Esophagus squamous epithelium (tissue), 5 donors: ENCODE measurements at places on chromosomes 16 and 17.
A peak's percentile ranks its signal among the peaks of the same experiment; 100 is the strongest.

GRCh38 chr16:61644736-61645135, 391.5 kb downstream of the CDH8 start:
- DNase-seq: no peak

DNA sequence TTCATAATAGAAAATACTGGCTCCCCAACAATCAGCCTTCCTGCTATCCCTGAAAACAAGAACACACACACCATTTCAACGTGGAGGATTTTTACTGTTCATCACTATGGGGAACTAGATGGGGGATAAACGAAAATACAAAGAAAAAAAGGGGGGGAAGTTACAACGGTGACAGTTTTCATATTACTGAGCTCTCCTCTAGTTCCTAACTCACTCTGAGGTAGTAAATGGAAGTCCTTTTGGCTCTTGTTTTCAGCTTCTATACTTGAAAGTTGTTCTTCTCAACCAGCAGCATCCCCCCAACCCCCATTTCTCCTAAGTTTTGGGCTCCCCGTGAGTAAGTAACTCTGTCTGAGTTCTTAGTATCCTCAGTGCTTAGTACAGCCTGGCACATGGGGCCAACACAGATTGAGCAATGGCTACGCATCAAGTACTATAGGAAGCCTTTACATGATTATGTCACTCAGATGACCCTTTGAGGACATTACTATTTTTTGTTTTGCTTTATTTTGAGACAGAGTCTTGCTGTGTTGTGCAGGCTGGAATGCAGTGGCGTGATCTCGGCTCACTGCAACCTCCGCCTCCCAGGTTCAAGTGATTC, 4.2 kb upstream of the CORO7 start:
- no peak for DNase-seq

- DNase-seq: no peak
Measured at GRCh38 chr16:50257876-50258275, 8.5 kb upstream of the ADCY7 start.

DNA sequence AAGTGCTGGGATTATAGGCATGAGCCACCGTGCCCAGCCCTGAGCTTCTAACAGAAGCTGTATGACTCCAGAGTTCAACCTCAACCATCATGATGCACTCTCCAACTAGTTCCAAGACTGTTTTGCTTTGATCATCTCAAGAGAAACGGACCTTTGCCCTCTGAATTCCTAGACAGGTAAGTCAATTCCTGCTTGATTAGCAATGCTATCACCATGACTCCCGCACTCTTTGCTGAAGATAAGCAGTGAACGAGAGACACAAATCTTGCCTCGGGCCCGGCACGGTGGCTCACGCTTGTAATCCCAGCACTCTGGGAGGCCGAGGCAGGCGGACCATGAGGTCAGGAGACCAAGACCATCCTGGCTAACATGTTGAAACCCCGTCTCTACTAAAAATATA, 22.2 kb downstream of the ANKFY1 start:
- no peak for DNase-seq

- DNase-seq: no peak
Measured at GRCh38 chr16:67361038-67361437, 32.3 kb downstream of the TPPP3 start.

DNA sequence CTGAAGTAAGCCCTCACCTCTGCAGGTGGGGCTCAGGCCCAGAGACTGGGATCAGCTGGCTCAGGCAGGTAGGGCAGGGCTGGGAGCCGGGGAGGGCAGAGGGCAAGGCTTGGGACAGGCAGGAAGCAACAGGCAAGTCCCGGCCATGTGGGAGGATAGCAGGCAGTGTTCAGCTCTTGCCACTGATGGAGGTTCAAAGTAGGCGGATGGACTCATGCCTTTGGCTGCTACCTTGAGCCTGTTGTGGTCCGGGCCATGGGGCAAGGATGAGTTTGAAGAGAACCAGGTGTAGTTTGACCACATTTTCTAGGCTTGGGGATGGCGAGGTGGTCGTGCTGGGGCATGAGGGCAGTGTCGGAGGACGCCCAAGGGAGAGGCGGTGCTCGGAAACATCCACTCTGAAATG, 2.7 kb downstream of the PRCD start:
- no peak for DNase-seq

- no peak for DNase-seq
Measured at GRCh38 chr16:1188432-1189189, 35.7 kb downstream of the CACNA1H start.

GRCh38 chr16:28140788-28141618, 70.8 kb downstream of the XPO6 start:
- DNase-seq: no peak

GRCh38 chr17:57662644-57663308, 82.3 kb downstream of the CCDC182 start:
- DNase-seq: peak; percentile 38

DNA sequence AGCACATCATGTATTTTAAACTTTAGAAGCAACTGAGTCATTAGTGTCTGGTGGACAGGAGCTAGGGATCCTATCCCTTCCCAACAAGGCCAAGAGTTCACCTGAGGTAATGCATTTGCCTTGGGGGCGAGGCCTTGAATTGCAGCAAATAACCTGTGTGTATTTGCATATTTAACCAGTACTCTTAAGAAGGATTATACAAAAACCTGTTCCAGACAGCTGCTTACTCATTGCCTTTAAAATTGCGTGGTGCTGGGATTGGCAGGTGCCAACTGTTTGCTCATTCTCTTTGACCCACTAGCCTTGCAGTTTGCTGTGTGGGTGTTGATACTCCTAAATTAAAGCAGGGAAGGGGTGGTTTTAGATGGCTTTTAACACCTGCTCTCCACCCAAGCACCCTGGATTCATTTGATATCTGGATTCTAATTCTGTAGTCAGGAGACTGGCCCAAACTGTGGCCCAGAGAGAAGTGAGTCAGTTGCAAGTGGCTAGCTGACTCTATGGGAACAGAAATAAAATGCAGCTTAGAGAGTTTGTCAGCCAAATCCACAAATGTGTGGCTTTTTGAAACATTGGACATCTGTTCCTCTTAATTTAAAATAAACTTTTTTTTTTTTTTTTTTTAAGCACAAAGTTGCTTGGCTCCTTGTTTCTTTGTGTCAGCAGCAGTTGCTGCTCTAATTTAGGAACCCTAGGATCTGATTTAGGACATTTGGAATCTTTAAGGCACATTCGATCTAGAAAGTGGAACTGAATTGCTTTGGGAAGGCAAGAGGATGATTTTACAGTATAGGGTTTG, 46.9 kb downstream of the TUBD1 start:
- no peak for DNase-seq
